ENCODE measurements at places on chromosomes 2 and 18. TPM values are rescaled to one million over a fixed set of nuclear protein-coding genes. Genes with fewer than 3 reads are reported as not detected.
A peak's percentile ranks its signal among the peaks of the same experiment; 100 is the strongest.

DNA sequence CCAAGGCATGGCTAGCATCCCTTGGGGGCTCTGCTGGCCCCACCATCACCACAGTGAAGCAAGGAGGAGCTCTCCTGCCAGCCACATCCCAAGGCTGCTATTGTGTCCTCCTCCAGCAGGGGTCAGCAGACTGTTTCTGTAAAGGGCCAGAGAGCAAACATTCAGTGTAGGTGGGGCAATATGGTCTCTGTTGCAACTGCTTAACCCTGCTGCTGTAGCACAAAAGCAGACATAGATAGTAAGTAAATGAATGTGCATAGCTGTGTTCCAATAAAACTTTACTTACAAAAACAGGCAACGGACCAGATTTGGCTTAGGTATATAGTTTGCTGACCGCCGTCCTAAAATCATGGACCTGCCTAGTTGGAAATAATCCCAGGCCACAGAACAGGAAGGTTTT is 36.4 kb upstream of the ZBTB7C start:
- peak; percentile 72 for DNase-seq
- H3K4me1 ChIP-seq, result no peaks in the 10 kb centered on the region
- no peak overlapping the region for H3K4me3 ChIP-seq
- peaks cover 58% of the 10 kb centered on the region for H3K27me3 ChIP-seq

- H3K27ac ChIP-seq, result no peak overlapping the region
- no peak for DNase-seq
- peaks cover 17% of the 10 kb centered on the region for H3K4me1 ChIP-seq
- H3K27me3 ChIP-seq, result no peaks in the 10 kb centered on the region
- H3K36me3 ChIP-seq, result peaks cover 18% of the 10 kb centered on the region
- H3K4me3 ChIP-seq, result no peak overlapping the region
Observed at GRCh38 chr18:79416022-79416676, 20.4 kb downstream of the NFATC1 start.

DNA sequence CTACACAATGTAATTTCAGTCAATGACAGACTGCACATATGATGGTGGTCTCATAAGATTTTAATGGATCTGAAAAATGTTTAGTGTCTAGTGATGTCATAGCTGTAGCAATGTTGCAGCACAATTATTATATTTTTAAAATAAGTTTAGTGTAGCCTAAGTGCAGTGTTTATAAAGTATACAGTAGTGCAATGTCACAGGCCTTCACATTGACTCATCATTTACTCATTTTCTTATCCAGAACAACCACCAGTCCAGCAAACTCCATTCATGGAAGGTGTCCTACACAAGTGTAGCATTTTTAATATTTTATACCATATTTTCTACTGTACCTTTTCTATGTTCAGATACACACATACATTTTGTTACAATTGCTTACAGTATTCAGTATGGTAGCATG is 663.1 kb downstream of the ERBB4 start:
- no peaks in the 10 kb centered on the region for H3K27me3 ChIP-seq
- no peak overlapping the region for H3K4me3 ChIP-seq
- no peaks in the 10 kb centered on the region for H3K4me1 ChIP-seq
- H3K36me3 ChIP-seq, result no peaks in the 10 kb centered on the region
- DNase-seq, result no peak
- H3K27ac ChIP-seq, result no peak overlapping the region

YES1 gene
- total RNA-seq, result 22.5 TPM

All from activated T-cell treated with anti-CD3 and anti-CD28 coated beads, Interleukin-2, amount 50 U/mL, for 72 hours (primary cell).